Stimulated activated CD8-positive, alpha-beta memory T cell treated with anti-CD3 and anti-CD28 coated beads, Interleukin-4, amount 100 ng/mL, for 24 hours (primary cell): ENCODE measurements at places on chromosomes 3 and 15.

GRCh38 chr15:70442616-70443321 is 320.6 kb downstream of the UACA start:
- DNase-seq, result no peak

- no peak for DNase-seq
These were observed 736.4 kb downstream of the FHIT start for GRCh38 chr3:60514866-60515265.

- DNase-seq, result no peak
These were observed 52.8 kb downstream of the LSM3 start for GRCh38 chr3:14231145-14231990.

GRCh38 chr3:72068621-72069020 is 283.7 kb upstream of the PROK2 start:
- no peak for DNase-seq

- DNase-seq, result no peak
These were observed 202.5 kb downstream of the TUSC7 start for GRCh38 chr3:116912116-116912515.
